Right lung (tissue), 10 donors: ENCODE measurements at places on chromosomes 12 and 14.

- DNase-seq: no peak
Measured at GRCh38 chr14:24456980-24457379, 14.4 kb upstream of the SDR39U1 start.

DNA sequence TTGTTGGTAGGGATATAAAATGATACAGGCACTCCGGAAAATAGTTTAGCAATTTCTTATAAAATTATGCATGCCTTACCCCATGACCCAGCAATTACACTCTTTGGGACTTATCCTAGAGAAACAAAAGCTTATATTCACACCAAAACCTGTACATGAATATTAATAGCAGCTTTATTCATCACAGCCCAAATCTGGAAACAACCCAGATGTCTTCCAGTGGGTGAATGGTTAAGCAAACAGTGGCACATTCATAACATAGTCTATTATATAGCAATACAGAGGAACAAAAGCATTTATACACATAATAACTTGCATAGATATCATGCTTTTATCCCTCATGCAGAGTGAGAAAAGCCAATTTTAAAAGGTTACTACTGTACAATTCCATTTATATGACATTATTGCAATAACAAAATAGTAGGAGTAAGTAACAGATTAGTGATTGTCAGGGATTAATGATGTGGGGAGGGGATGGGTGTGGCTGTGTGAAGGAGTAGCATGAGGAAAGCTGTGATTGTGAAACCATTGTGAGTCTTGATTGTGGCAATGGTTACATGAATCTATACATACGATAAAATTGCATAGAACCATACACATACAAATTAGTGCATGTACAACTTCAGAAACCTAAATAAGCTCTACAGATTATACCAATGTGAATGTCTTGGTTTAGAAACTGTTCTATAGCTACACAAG, 363.1 kb upstream of the OR4E1 start:
- no peak for DNase-seq

DNA sequence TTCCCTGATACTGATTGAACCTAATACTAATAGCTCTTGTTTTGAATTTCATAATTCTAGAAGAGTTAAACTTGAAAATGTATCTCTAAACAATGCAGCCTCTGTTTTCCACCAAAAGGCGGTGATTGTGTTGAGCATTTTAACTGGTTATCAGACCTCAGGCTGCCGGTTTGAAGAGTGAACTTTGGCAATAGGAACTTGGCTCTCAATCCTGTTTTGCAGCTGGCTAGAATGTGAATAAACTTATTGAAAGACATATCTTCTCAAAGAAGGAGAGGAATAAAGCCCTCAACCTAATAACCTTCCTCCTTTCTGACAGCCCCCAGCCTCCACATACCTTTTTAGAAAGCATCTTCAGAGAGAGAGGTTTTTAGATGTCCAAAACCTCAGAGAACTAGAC, 105.4 kb downstream of the SRGAP1 start:
- DNase-seq: peak; percentile 49

DNA sequence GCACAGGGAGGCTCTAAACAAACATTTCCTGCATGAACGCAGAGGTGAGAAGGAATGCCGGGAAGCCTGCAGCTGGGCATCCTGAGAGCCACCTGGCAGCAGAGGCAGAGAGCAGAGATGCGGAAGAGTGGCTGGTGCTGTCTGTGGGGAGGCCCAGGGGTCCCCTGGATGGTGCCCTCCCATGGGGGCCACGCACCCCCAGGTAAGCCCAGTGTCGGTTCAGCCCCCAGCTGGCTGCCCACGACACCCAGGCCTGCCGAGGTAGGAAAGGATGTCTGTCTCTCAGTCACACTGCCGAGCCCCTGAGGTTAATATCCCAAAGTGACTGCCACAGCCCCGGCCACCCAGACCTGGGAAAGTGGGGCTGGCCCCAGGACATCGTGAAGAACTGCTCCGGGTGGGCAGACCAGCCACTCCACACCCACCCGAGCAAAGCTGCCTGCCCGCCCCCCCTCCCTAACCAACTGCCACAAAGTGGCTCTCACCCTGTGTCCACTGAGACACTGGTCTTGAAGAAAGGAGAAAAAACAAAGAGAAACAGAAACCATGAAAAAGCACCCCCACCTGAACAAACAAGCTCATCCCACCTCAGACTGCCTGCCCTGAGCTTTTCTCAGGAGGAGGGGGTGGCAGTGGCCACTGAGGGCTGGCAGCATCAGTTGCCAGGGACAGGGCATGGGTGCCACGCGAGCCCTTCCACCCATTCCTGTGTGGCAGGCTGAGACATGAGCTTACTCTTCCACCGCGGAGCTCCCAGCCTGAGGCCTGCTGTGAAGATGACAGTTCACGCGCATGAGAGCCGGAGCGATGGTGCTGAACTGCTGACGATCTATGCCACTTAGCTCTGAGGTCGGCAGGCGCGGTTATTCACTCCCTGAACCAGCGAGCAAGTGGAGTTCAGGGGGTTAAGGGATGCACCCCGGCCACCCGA, 40.8 kb downstream of the CCDC88C start:
- no peak for DNase-seq
